ENCODE measurements at places on chromosomes 2 and 18. TPM values are rescaled to one million over a fixed set of nuclear protein-coding genes. Genes with fewer than 3 reads are reported as not detected.

- DNase-seq = no peak
Observed at GRCh38 chr18:38843291-38843690, 1277.7 kb upstream of the CELF4 start.

DNA sequence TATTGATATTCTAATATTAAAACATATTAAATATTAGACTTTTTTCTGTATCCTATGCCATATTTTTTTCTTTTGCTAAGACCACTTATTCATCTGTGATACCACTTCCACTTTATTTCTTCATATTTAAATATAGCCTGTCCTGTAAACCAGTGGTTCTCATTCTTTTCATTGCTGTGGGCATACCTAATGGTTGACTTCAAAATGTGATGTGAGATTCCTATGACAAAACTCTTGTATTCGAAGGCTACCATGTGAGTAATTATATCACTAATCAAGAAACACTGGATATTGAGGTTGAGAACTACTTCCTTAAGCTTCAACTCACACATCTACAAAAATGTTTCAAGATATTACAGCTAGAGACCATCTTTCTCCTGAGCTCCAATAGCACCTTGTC lies 3.6 kb downstream of the SCRN3 start:
- DNase-seq = no peak

DNA sequence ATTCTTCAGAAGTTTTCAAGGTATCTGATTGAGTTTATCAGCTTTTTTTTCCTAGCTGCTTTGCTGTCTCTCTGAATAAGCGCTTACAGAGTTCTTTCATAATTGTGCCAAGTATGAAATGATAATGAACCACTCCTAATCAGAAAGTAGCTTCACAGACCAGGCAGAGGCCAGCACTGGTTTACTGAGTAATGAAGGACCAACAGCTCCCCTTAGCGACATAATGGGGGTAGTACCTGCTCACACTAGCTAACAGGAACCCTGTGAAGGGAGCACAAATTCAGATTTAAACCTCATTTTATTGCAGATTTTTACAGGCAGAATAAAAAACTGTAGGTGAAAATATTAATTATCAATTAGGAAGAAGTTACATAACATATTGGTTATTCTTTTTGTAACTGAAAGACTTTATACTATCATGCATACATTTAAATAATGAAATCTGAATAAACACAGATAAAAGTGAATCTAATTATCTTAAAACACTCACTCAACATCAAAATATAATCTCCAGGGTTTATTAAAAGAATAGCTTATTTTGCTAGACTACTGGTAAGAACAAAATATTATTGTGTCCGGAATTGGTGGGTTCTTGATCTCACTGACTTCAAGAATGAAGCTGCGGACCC lies 53.7 kb upstream of the LRRC30 start:
- no peak for DNase-seq

ARL4C gene
- 252 TPM for total RNA-seq

ID2 gene
- 431 TPM for total RNA-seq

C2orf80 gene
- total RNA-seq = not detected

Data from activated CD8-positive, alpha-beta memory T cell treated with anti-CD3 and anti-CD28 coated beads, Interleukin-2, amount 10 ng/mL, durations not matched to agents 7 days and 5 days (primary cell).